Dorsolateral prefrontal cortex (tissue), 122 donors: ENCODE measurements at places on chromosomes 7 and 10. TPM values are rescaled to one million over a fixed set of nuclear protein-coding genes. Genes with fewer than 3 reads are reported as not detected.

Gene TBXAS1
- 6.7 TPM for total RNA-seq

Gene EPO
- not detected for total RNA-seq

Gene ERVW-1
- not detected for total RNA-seq

Gene GIMAP2
- 5.5 TPM for total RNA-seq

Gene FFAR4
- 2.6 TPM for total RNA-seq
